ENCODE measurements at places on chromosomes 3 and 15.

- DNase-seq = no peak
Observed at GRCh38 chr3:167749728-167750127, 14.2 kb downstream of the SERPINI1 start.

GRCh38 chr3:34399401-34399800 lies 601.0 kb downstream of the PDCD6IP start:
- no peak for DNase-seq

GRCh38 chr3:161559177-161559998 lies 62.8 kb downstream of the OTOL1 start:
- peak; percentile 42 for DNase-seq

DNA sequence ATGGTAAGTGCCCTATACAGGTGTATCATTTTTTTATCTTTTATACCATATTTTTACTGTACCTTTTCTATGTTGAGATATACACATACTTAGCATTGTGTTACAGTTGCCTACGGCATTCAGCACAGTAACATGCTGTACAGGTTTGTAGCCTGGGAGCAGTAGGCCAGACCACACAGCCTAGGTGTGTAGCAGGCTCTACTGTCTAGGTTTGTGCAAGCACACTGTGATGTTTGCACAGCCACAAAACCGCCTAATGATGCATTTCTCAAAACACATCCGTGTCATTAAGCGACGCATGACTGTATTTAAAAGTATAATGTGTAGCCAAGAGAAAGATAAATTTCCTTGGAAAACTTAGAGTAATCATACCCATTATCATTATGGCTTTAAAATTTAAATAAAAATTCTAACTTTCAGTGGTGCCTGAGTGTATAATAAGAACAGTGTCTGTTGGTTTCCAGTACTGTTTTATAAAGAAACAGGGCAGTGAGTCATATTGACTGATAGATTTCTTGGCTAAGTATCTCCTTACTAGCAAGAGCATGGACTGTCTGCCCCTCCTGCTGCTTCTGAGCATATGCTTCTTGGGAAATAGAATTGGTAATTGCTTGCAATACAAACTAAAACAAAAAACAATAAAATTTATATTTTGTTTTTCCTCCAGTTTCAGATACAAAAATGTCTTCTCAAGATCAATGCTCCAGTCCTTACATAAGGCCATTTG lies 18.3 kb downstream of the CALML4 start:
- DNase-seq = no peak

DNA sequence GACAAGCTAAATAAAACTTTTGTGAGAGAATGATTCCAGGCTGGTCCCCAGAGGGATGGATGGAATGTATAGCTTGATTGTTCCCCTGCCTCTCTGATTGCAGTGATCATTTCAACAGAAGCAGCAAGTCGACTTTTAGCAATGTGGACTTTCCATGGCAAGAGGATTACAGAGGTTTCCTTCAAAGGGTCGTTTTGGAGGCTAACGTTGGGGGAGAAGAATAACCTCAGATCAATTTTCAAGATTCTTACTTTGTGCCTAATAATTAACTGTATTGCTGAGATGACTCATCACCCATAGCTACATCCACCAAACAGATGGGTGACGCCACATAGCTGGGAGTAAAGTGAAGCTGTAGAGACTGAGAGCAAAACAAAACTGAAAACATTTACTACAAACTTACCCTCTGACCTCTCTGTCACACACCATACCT lies 79.9 kb downstream of the GTPBP8 start:
- DNase-seq = no peak

- DNase-seq = no peak
Observed at GRCh38 chr3:4981665-4982494, 2.6 kb downstream of the BHLHE40 start.

GRCh38 chr3:58161435-58162398 lies 49.1 kb downstream of the DNASE1L3 start:
- no peak for DNase-seq

DNA sequence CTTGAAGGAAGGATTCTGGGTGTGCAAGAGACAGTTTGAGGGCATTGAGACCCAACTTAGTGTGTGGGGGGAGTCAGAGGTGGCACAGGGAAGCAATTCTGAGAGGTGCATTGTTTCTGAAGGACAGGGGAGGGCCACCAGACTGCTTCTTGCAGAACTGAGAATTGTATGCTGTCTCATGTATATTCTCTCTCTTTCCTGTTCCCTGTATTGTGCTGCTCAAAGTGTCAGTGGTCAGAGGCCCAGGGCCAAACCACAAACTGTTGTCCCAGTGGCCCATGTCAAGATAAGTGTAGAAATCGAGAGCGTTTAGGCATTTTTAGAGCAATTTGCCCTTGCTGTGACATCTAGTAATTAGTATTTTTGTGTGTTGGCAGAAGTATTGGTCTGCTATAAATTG lies 567.1 kb downstream of the EDEM1 start:
- peak; percentile 14 for DNase-seq

DNA sequence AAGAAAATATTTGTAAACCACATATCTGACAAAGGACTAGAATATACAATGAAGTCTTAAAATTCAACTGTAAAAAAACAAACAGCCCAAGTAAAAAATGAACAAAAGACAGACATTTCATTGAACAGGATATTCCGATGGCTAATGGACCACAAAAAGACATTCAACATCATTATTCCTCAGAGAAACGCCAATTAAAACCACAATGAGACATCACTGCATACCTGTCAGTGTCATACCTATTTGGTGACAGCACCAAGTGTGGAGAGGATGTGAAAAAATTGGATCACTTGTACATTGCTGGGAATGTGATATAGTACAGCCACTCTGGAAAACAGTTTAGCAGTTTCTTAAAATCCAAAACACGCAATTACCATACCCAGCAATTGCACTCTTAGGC lies 29.9 kb upstream of the TJP1 start:
- DNase-seq = no peak

DNA sequence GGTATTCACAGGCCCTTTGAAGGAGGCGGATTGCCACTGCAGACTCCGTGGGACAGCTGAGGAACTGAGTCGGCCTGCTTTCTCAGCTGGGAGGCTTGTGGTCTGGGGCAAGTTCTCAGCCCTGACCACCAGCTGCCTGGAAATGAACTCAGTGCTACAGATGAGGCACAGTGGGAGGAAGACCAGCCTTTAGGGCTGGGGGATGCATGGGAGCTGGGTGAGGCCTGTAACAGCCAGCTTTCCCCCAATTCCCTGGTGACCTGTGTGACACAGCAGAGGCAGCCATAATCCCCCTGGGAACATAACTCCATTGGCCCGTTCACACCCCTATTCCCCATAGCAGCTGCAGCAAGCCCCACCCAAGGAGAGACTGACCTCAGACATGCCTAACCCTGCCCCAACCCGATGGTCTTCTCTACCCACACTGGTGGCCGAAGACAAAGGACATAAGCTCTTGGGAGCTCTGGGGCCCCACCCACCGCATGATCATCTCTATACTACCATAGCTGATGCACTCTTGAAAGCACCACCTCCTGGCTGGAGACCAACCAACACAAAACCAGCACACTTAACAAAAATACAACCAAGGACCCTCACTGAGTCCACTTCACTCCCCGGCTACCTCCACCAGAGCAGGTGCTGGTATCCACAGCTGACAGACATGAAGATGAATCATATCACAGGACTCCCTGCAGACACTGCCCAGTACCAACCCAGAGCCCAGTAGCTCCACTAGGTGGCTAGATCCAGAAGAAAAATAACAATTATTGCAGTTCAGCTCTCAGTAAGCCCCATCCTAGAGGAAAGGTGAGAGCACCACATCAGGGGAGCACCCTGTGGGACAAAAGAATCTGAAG lies 24.9 kb downstream of the ZMAT3 start:
- no peak for DNase-seq

GRCh38 chr3:189966843-189967242 lies 153.9 kb downstream of the P3H2 start:
- no peak for DNase-seq

DNA sequence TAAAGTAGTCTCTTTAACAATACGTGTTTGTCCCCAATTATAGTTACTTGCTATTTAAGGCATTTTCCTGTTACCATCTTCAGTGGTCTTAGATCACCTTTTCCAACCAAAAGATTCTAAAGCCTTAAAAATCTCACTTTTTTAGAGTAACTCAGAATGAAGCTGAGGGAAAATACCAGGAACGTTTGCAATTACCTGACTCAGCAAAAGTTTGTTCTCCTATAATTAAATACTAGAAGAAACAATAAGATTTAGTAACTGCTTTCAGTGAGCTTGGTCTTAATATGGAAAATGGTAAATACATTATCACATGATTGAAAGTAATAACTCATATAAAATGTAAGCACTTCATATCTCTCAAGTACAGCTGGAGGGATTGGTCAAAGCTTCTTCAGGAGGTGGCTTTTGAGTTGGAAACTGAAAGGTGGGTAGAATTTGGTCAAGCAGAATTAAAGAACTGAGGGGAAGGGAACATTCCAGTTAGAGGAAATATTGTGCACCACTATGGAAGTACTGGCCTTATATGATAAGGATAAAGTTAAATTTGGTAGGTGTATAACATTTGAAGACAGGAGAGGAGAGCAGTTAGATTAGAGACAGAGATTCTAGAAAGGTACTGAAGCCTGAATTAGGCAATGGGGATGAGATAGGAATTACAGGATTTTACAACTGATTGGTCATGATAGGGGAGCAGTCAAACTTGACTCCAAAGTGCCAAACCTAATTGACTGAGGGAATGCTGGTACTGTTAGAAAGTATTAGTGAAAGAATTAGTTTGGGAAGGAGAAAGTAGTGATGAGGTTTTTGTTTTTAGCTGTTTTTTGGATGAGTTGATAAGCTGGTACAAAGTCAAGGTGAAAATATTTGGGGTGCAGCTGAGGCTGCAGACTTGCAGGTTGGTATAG lies 21.9 kb downstream of the TSC22D2 start:
- DNase-seq = no peak

DNA sequence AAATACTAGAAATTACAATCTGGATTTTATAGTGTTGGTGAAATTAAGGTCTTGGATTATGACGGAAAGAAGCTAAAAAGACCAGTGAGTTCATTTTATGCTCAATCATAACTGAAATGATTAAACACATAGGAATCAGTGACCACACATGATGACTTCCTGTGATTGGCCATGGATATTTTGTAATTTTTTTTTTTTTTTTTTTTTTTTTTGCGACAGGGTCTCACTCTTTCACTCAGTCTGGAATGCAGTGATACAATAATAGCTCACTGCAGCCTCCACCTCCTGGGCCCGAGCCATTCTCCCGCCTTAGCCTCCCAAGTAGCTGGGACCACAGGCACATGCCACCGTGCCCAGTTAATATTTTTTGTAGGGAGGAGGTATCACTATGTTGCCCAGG lies 47.4 kb downstream of the PAQR5 start:
- DNase-seq = no peak

- DNase-seq = no peak
Observed at GRCh38 chr15:28918141-28918983, 32.6 kb downstream of the APBA2 start.

DNA sequence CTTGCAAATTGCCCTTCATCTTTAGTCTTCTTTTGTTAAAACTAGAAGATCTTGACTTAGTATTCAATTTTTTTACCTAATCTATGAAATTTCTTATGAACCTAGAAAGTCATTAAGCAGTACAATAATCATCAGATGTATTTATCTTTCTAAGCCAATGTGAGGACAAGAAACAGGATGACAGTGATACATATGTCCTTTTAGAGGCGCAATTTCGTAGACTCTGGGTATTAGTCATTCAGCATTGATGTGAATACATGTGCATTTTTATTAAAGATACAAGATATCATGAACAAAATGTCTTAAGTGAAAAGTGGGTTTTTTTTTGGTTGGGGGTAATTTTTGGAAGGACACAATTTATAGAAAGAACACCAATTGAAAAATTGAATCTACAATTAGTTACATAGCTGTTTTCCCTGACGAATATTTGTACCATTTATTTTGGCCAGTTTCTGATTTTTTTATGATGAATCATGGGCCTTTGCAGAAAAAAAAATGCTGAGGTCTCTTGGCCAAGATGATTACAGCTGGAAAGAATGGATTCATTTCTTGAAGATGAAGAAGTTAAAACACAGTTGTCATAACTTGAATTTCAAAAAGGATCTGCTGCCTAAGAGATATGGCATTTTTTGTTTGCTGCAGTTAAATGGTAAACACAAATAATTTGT lies 48.9 kb upstream of the AGTR1 start:
- no peak for DNase-seq

GRCh38 chr3:170207717-170208116 lies 14.5 kb upstream of the PRKCI start:
- DNase-seq = no peak

GRCh38 chr3:179796421-179796820 lies 143.6 kb downstream of the USP13 start:
- DNase-seq = no peak

GRCh38 chr3:158711886-158712285 lies 20.4 kb downstream of the RARRES1 start:
- DNase-seq = no peak

- no peak for DNase-seq
Observed at GRCh38 chr3:36332139-36332538, 48.2 kb upstream of the STAC start.

DNA sequence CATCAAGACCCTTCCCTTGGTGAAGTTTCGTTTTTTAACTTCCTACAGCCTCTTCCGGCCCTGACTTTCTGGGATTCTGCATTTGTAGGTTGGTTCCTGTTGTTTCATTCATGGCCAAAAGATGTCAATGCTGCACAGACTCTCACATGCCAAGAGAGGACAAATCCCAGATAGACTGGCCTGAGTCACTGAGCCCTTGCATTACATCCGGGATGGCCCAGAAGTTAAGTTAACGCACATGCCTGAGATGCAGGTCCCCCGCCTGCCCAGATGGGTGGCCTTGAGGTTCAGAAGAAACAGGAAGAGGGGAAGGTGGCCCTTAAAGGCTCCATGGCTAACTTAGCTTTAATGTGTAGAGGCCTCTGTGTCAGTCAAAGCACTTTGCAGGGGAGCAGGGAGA lies 51.6 kb upstream of the SRGAP3 start:
- no peak for DNase-seq

DNA sequence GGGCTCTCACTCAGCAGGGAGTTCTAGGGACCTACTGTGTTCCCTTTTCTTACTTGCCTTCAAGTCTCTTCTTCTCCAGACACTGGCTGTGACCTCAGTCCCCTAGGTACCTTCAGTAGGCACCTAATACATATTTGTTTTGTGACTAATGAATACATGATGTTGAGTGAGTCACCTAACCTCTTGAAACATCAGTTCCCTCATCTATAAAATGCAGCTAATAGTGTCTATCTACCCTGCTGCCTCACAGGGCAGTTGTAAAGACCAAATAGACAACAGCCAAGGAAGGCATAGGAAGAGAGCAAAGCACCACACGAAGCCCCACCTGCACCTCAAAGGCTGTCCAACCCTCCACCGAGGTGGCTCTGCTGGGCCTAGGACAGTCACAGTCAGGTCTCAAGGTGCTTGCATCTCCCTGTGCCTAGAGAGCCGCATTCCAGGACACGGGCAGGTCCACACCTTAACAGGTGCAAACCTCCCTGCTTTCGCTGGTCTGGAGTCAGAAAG lies 29.1 kb downstream of the DAPK2 start:
- no peak for DNase-seq

DNA sequence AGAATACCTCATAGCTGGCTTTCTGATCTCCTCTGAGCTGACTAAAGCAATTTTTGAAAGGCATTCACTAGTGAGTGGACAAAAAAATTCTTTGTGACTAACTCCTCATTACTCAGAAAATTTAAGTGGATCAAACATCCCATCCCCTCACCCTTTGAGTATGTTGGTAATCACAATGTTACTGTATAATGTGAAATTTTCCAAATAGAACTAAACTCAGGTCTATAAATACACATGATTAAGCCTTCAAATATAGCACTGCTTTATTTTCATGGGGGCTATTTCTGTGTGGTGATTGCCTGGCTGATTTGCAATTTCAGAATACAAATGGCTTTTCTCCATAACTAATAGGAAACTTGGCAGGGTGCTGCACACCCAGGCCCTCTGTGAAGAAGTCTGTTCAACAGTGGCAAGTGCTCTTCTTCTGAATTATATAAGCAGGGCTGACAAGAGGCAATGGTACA lies 45.9 kb upstream of the ACTC1 start:
- DNase-seq = no peak
